ENCODE measurements at places on chromosomes 3 and 15.

GRCh38 chr3:52136513-52136912, 17.7 kb downstream of the POC1A start:
- no peak for DNase-seq

- no peak for DNase-seq
Observed at GRCh38 chr3:28972921-28973320, 307.9 kb upstream of the RBMS3 start.

- DNase-seq, result no peak
Observed at GRCh38 chr3:81554801-81555200, 206.6 kb downstream of the GBE1 start.

DNA sequence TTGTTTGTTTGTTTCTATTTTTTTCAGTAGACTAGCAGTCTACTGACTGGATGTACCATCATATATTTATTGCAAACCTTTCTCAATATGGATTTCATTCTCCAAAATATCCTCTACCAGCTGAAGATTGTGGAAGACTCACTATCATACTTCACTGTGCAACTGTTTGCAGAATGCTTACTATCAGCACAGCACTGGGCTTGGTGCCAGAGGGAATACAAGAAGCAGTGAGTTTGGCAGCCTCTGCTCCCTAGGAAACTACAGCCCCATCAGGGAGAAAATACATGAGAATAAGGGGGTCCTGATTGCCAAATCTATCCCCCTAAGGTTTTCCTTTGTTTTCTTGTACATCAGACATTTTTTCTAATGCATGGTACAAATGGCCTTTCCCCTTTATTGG, 27.5 kb downstream of the AQP9 start:
- no peak for DNase-seq

DNA sequence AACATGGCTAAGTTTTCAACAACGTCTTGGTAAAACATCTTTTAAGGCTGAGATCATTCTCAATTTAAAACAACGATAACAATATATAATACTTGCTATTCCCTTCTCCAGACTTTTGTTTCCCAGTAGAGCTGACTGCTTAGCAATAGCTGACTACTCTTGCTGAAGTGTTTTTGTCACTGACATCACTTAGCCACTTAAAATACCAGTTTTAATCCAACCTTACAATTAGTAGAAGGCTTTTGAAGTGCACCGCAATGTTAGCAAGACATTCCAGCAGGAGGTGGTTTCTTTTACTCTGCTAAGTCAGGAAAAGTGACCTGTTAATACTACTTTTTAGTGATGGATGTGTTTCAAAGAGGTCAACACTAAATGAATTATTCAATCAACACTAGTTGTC, 28.7 kb upstream of the GBE1 start:
- DNase-seq, result no peak

GRCh38 chr15:58875343-58875742, 58.1 kb downstream of the SLTM start:
- no peak for DNase-seq

- no peak for DNase-seq
Observed at GRCh38 chr3:194397757-194398312, 1.2 kb downstream of the GP5 start.

- no peak for DNase-seq
Observed at GRCh38 chr3:146087116-146087515, 73.9 kb downstream of the PLOD2 start.

- DNase-seq, result no peak
Observed at GRCh38 chr3:112463250-112463649, 36.0 kb downstream of the BTLA start.

DNA sequence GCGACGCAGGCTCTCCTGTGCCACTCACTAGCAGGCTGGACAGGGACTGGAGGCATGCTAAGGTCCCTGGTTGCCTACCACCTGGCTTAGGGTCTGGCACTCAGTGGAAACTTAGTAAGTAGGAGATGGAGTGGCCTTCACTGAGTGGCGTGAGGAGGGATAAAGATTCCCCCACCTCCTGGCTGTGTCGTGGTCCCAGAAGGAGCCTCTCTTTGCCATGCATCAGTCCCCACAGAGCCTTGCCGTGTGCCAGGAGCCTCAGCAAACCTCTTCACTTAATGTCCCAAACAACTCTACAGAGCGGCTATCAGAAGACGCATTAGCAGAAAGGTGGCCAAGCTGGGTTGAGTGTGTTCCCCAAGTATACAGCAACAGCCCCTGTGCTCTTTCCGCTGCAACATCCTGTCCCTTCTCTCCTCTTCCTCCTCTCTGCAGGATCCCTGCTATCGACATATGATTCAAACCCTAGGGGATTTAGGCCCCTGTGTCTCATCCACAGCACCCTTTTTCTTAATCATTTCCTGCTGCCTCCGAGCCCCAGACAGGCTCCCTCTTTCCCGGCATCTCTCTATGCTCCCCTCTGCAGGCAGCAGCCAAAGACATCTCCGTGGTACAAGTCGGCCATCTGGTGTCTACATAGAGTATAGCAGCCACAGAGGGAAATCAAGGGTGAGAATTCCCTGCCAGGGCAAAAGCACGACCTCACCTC, 66.7 kb downstream of the SLC6A1 start:
- DNase-seq, result no peak

DNA sequence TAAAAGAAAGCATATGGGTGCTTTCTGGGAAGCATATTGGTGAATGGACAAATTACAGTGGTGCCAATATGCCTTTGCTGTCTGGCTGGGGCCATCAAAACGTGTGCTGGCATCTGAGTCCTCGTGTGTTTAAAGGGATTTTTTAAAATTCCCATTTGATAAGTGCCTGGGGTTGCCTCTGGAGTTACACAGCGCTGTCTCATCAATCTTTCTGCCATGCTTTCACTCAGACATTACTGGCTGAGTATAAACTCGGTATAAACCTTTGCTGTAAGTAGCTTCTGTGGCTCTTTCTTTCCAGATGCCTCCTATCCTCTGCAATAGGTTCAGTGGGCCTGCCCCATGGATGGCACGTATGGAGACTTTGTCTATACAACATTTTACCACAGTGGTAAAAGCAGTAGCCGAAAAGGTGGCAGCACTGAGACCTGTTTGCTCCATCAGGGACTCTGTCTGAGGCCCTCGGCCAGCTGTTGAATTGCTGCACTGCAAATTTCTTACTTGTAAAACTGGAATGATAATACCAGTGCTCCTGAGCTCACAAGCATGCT, 195.5 kb downstream of the LPP start:
- no peak for DNase-seq

DNA sequence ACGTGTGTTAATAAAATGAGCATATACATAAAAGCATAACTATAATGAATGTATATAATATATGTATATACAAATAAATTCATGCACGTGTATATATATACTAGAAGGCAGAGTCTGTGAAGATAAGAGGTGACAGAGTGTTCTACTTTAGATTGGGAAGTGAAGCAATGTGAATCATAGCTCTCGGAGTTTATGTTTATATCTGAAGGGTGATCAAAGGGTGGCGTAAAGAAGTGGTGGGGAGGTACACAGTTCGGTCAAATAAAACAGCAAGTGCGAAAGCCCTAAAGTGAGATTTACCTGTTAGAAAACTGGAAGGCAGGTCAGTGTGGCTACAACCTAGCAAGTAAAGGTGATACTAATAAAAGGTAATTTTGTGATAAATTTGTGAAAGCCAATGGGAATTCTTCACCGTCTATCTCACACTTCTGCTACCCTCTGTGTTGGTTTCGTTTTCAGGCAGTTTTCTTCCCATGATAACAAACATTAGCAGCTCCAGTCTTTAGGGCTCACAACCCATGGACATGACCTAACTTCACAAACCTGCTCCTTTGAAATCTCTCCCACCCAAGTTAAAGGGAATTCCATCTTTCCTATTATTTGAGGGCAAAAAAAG, 46.7 kb upstream of the BCHE start:
- DNase-seq, result no peak

DNA sequence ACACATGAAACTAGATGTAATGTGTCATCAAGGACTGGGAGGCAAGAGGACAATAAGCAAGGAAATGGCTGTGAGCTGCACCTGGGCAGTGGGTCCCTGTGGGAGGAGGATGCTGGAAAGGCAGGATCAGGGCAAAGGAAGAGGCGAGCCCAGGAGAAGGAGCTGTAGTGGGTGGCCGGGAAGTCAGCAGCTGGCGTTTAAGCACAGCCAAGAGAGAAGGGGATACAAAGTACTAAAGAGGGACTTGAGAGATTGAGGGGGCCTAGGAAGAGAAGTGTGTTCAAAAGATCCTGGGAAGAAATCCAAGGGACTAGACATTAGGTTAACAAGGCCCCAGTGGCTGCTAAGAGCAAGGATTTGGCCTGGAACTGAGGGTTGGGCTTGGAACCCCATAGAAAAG, 188.5 kb upstream of the SLC24A5 start:
- DNase-seq, result no peak

DNA sequence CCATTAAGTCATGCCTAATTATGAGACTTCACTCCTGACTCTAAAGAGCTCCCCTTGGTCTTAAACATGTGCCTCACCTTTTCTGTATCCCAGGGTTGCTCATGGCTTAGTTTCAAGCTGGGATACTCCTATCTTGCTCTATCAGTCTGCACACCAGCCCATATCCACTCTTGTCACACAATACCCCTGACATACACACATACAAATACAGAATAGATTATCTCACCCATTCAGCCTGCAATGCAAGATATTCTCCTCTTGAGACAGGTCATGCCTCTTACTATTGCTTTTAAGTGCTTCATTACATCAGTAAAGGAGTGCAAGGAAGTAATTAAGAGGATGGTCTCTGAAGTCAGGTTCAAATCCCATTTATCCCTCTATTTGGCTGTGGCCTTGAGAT, 587.3 kb downstream of the IGSF11 start:
- no peak for DNase-seq

- no peak for DNase-seq
Observed at GRCh38 chr3:180747805-180748361, 68.6 kb upstream of the CCDC39 start.

DNA sequence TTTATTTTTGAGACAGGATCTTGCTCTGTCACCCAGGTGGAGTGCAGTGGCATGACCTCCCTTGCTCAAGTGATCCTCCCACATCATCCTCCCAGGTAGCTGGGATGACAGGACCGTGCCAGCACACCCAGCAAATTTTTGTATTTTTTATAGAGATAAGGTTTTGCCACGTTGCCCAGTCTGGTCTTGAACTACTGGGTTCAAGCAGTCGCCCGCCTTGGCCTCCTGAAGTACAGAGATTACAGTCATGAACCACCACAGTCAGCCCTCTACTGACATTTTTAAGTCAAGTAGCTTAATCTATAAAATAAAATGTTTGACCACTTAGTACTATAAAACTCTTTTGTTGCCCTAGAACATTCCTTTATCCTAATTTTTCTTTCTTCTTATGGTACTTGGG, 198.8 kb downstream of the FNDC3B start:
- no peak for DNase-seq

DNA sequence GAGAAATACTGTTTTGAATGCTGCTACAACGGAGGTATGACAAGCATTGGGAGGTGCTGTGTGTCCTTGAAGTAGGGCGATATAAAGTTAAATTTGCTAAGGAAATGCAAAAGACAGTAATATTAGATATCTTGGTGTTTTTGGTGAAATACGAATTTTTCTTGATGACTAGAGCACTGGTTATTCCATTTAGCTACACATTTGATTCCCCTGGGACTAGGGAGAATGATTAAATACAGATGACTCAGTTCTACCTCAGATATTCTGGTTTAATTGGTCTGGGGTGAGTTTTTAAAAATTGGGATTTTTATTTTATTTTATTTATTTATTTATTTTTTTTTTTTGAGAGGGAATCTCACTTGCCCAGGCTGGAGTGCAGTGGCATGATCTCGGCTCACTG, 18.7 kb upstream of the GADL1 start:
- DNase-seq, result no peak

DNA sequence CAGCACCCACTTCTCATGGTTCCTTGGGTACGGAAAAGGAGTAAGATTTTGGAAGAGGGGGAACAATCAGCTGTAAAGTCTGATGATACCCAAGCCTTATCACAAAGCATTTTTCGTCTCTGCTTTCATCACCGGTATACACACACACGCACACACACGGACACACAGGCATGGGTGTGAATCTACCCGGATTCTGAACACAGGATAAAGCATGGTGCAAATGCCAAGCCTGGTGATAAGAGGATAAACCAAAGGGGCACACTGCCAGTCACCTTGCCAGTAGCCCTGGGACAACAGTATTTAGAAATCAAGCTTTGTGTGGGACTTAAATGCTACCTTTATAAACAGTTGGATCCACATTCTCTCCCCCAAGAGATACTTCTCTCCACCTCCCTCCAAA, 22.2 kb downstream of the FAM174B start:
- DNase-seq, result no peak

GRCh38 chr3:105459566-105460290, 93.0 kb downstream of the ALCAM start:
- DNase-seq, result no peak

- no peak for DNase-seq
Observed at GRCh38 chr3:60770532-60770931, 480.7 kb downstream of the FHIT start.

DNA sequence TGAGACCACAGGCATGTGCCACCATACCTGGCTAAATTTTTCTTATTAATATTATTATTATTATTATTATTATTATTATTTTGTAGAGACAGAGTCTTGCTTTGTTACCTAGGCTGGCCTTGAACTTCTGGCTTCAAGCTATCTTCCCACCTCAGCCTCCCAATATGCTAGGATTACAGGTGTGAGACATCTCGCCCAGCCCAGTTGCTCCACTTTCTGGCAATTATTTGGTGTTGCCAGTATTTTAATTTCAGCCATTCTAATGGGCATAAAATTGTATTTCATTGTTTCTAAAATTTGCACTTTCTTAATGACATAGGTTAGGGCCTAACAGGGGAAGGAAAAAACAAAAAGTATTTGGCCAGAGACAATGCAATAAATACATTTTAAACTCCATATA, 1217.6 kb upstream of the ALCAM start:
- DNase-seq, result no peak

All from stimulated activated CD8-positive, alpha-beta memory T cell treated with anti-CD3 and anti-CD28 coated beads, Interleukin-15, amount 100 ng/mL, for 24 hours (primary cell).